Tongue (tissue), 3 donors: ENCODE measurements at places on chromosomes 5 and 9.

DNA sequence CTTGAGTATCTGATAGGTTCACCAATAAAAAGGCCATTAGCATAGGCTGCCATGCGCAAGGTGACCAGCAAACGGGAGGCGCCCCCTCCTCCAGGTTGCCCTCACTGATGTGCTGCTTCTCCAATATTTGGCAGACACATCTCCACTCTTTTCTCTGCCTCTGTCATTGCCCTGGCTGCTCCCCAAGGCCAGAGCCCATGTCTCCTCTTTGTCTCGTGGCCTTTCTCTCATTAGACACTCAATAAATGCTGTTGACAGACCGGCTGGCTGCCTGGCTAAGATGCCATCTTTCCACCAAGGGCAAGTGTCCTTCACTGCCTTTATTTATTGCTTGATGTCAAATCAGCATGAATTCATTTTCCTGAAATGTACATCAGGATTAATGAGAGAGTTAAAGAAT is 404.0 kb upstream of the KIF2A start:
- no peak for DNase-seq

- no peak for DNase-seq
Observed at GRCh38 chr9:100640447-100641050, 62.7 kb downstream of the CAVIN4 start.

GRCh38 chr5:169744336-169744735 is 107.3 kb downstream of the DOCK2 start:
- DNase-seq = no peak

GRCh38 chr5:107135391-107135790 is 535.3 kb downstream of the EFNA5 start:
- no peak for DNase-seq

DNA sequence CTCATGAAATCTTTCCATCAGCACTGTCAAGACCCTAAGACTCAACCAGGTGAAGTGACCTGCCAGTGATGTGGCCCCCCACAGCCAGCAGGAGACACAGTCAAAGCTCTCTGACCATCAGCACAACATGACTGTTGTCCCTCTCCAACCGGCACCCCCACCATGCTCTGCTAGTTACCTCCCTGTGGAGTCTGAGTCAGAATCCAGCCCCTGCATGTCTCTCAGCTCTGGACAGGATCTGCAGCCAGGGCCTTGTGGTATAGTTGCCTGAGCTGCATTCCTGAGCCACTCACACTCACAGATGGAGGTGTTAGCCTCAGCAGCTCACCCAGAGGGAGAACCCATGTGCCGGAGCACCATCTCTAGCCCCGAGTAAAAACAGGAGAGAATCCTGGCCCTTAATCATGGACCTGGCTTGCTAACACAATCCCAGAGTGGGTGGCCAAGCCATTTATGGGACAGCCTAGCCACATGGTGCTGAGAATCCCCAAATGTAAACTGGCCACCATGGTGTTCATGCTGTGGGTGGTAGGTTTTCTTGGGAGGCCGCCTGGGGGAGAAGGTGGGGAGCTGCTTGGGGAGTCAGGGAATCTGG is 237.8 kb downstream of the PAPPA start:
- DNase-seq = no peak

- DNase-seq = peak; percentile 60
Observed at GRCh38 chr5:58410441-58410840, 49.4 kb downstream of the PLK2 start.

DNA sequence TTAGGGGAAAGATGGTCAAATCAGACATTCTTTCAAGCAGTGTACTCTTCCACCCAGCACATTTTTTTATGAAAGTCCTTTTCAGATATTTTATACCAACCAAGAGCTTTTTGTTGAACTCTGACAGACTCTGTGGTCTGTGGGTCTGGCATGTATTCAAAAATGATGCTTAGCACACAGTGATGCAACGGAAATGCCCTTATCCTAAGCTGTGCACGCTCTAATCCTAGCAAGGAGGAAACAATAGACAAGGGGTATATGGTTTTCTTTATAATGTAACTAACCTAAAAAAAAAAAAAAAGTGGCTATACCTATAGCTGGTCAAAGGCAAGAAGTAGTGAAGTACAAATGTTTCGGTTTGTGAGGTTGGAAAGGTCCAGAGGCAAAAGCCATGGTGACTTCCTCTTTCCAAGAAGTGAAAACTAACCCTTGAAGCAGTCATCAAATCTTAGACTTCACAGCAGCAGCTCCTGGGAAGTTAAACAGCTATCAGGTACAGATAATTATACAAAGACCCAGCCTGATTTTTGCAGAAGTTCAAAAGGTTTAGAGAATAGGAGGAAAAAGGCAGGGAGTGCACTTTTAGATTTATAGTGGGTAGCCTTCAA is 82.5 kb downstream of the SEMA6A start:
- no peak for DNase-seq

GRCh38 chr5:122959740-122960445 is 76.6 kb downstream of the PPIC start:
- DNase-seq = no peak

- DNase-seq = no peak
Observed at GRCh38 chr9:617445-618085, 223.9 kb upstream of the DMRT1 start.

GRCh38 chr5:171422902-171423663 is 3.6 kb downstream of the FGF18 start:
- DNase-seq = no peak

- no peak for DNase-seq
Observed at GRCh38 chr9:96031916-96032534, 156.5 kb downstream of the ERCC6L2 start.
